ENCODE measurements at places on chromosomes 5 and 9.
A peak's percentile ranks its signal among the peaks of the same experiment; 100 is the strongest.

DNA sequence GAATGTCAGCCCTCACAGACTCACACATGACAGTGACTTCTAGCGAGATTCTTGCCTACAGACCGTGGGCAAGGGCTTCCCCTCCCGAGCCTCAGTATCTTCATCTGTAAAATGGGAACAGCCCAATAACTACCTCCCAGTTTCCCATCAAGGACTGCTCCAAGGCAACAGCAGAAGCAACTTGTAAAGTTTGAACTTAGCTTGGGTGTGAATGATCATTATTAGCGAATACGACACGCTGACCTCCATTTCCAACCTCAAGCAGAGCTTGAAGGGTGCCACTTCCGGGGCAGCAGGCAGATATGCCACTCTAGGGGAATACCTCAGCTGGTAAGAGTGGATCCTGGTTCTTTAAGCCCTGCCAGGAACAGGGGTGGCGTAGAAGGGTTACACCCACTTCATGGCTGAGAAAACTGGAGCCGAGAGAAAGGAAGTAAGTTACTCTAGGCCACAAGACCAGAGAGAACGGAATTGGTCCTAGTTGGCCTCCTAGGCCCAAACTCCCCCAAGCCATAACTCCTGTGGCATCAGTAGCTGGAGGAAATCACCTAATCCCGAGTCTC is 2.0 kb downstream of the RNF44 start:
- DNase-seq = no peak

GRCh38 chr5:142830241-142831008 is 60.2 kb downstream of the ARHGAP26 start:
- peak; percentile 71 for DNase-seq

GRCh38 chr9:36306471-36307306 is 48.4 kb upstream of the GNE start:
- peak; percentile 55 for DNase-seq

- no peak for DNase-seq
Observed at GRCh38 chr5:74094096-74094781, 468.2 kb downstream of the ARHGEF28 start.

DNA sequence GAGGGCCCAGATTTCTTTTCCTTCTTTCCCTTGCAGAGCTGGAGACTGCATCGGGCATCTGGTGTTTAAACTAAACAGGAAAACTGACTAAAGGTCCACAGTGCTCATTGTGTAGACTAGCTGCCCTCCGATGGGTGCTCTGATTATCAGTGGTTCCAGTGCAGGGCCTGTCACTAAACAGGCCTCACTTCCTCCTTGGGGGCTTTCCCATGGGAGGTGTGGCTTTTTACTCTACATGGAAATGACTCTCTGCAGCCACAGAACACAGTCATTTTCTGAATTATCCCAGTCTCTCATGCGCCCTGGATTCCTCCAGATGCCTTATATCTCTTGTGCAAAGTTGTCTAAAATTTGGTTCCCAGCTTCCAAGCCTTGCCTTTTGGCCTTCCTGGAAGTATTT is 199.2 kb downstream of the TRIO start:
- no peak for DNase-seq

DNA sequence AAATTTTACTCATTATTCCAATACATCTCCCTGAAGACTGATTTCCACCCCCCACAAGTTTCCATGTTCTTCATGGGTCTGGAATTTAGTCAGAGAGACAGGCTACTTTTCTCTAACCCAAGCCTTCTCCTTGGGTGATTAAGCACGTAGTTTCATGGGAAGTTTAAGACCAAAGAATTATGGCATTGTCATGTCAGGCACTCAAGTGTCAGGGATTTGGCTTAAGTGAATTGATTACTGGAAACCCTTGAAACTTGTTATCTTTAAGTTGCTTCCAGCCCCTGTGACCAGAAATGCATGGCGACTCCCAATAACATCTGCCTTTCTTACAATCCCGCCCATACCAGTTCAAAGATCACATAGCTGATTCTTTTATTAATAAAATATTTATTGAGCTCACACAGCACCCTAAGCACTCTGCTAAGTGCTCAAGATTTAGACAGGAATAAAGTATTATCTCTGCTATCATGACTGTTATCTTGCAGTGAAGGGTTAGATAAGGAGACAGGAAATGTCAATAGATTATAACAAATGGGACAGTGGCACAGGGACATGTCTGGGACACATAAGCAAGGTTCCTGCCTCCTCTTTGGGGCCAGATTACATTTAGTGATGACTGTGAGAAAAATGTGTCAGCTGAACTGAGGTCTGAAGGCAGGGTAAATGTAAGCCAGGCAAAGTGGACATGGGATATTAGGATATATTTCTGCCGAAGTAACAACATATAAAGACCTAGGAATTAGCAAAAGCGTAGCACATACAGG is 241.2 kb upstream of the TNC start:
- DNase-seq = no peak

DNA sequence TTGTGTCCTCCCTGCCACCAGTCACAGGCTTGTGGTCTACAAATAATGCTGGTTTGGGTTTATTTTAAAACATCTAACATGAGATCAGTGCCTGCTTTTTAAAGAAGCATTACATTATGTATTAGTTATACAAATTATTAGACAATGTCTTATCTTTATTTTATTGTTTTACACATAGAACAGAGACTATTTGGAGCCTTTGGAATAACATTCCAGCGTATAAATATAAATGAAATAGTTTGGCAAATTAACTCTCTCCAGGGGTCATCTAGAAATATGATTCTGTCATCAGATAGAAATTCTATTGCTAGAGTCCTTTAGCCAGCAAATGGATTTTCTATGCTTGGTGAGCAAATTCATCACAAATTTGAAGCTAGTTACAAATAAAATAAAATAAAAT is 22.4 kb downstream of the MAP1B start:
- DNase-seq = no peak

- no peak for DNase-seq
Observed at GRCh38 chr5:78765116-78765515, 116.5 kb upstream of the LHFPL2 start.

DNA sequence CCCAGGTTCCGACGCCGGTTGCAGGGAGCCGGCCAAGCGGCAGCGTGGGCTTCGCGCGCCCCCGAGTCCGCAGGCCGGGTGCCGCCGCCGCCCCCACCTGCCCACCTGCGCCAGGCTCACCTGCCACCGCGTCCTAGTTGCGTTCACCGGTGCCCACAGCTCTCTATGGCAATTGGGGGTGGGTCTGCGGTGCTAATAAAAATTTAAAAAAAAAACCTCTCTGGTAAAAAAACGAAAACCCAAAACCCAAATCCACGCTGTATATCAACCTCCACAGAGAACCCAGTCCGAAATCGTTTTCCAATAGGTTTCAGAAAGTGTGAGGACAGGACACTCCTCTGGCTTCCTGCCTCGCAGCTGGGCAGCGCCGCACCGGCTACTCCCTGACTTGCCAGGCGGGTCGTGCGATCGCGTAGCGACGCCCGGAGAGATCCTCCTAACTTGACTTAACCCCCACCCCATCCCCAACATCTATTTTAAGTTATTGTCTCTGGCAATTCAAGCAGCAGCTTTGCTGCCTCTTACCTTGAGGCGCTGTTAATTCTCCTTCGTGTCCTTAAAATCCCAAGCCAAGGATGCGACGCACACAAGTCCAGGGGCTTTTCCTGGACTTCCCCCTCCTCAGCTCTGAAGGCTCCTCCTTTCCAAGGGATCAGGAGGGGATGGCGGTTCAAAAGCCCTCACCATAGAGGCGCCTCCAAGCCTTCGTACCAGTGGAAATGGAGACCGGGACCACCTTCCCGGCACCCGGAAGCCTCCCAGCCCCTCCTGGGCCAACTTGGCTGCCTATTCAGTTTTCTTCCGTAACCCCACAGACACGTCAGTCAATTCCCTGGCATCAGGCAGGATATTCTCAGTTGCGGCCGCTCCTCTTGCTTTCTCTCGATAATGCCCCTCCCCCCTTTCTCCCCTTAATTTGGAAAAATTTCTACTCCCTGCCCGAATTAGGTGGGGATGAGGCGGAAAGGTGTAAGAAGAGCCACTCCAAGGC is 1639.4 kb upstream of the C9orf72 start:
- DNase-seq = peak; percentile 26

DNA sequence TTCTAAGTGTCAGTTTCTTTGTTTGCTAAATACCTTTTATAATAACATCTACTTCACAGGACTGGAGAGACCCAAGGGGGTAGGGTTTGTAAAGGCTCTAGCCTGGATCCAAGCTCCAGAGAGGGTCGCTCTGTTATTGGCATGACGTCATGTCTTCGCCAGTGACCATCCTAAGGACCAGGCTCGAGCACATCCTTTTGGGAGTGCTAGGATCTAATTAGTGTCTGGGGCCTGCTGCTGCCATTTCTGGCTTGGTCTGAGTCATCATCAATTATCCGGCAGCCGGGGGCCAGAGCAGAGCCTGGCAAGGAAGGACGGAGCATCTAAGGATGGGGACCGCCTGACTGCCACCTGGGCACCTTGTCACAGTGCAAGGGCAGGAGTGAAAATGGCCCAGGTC is 153.0 kb downstream of the NSG2 start:
- DNase-seq = no peak

GRCh38 chr9:74887041-74887980 is at the start of gene TRPM6:
Gene TRPM6 (minus strand): TSS chr9:74887921. CDS start chr9:74887856, 65 bp downstream.
- peak; percentile 35 for DNase-seq

Data from A549 (cell line).